Ureter (tissue), 1 donor: ENCODE measurements at places on chromosomes 7 and 10. TPM values are rescaled to one million over a fixed set of nuclear protein-coding genes. Genes with fewer than 3 reads are reported as not detected.

Gene TFPI2
- 1.3 TPM for total RNA-seq

Gene PRF1
- 4.1 TPM for total RNA-seq

Gene LEP
- 0.89 TPM for total RNA-seq

Gene PNLIPRP3
- total RNA-seq = not detected

Gene CCL24
- total RNA-seq = not detected

Gene KIAA1217
- 108 TPM for total RNA-seq

Gene TMEM225B
- 2.9 TPM for total RNA-seq

Gene PTPN20
- total RNA-seq = 2.5 TPM

Gene OR9A2
- not detected for total RNA-seq

Gene UNC5B
- total RNA-seq = 61.8 TPM
